ENCODE measurements at places on chromosomes 11 and 22. TPM values are rescaled to one million over a fixed set of nuclear protein-coding genes. Genes with fewer than 3 reads are reported as not detected.

HYOU1 gene
- 41.9 TPM for total RNA-seq

BDNF gene
- total RNA-seq = 9.3 TPM

DEUP1 gene
- not detected for total RNA-seq

NXPE2 gene
- total RNA-seq = not detected

SLC25A45 gene
- 15.2 TPM for total RNA-seq

PIWIL4 gene
- 0.22 TPM for total RNA-seq

COA4 gene
- 138 TPM for total RNA-seq

Data from A549 treated with AZD2906 at 1 μM for 4 hours (cell line).